ENCODE measurements at places on chromosomes 2 and 18.

DNA sequence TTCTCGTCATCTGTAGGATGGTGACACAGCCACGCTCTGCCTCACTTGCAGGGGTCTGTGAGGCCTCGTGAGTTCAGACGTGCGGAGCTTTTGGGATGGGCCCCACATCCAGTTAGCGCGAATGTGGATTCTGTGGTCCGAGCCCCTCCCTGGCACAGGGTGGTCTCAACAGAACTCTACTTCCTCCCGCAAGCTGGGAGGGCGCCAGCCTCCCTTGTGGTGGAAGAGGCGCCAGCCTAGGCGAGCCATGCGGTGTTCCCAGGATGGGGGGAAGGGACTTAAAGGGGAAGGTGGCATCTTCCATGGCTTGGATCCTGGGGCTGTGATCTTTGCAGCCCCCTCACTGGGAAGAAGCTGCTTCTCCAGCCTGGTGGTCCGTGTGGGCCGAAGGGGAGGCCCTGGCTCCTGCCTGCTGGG, 1.4 kb downstream of the SNORC start:
- DNase-seq = no peak

DNA sequence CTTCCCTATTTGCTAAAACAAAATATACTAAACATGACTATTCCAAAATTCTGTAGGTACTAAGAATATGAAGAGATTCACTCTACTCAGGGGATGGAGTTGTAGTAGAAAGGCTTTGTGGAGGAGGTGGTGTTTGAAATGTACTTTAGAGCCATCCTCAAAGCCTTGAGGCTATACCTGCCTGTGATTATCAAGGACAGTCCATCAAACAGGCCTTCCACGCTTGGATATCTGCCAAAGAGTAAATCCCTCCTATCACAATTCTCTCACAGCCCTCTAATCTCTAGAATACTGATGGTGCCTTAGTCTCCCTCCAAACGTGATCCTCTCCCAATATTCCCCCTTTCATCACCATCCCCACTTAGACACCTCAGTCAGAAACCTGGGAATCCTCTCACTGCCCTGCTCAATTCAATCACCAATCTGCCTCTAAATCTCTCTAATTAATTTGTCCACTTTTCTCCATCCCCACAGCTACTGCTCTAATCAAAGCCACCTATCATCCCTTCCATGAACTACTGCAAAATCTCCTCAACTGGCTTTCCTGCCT, 13.1 kb downstream of the SOS1 start:
- DNase-seq = no peak

DNA sequence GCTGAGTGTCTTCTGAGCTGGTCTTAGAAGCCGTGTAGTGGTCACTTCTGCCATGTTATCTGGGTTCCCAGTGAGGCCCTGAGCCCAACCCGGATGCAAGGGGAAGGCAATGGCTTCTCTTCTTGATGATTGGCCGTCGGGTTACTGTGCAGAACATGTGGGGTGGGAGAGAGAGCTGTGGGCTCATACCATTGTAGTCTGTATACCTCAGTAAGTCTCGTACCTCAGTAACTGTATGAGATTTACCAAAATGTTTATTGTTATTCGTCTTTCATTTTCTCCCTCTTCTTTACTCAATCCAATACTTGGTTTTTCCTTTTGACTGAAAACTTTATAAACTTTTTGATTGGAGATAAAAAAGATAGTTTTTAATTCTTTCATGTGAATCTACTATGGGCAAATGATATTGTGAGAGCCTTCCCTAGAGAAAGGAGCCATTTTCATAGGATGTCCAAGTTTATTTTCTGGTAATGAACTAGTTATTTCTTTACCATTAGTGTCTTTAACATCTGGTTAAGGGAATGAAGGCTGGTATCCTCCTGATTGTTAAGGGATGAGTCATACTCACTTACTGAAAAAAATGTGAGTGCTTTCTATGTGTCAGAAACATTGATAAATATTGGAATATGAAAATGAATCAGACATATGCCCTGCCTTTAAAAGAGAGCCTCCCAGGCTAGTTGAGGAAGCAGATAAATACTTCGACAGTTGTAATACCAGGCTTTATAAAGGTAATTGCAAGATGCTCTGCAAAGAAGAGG, 129.9 kb downstream of the PRPF40A start:
- DNase-seq = no peak

DNA sequence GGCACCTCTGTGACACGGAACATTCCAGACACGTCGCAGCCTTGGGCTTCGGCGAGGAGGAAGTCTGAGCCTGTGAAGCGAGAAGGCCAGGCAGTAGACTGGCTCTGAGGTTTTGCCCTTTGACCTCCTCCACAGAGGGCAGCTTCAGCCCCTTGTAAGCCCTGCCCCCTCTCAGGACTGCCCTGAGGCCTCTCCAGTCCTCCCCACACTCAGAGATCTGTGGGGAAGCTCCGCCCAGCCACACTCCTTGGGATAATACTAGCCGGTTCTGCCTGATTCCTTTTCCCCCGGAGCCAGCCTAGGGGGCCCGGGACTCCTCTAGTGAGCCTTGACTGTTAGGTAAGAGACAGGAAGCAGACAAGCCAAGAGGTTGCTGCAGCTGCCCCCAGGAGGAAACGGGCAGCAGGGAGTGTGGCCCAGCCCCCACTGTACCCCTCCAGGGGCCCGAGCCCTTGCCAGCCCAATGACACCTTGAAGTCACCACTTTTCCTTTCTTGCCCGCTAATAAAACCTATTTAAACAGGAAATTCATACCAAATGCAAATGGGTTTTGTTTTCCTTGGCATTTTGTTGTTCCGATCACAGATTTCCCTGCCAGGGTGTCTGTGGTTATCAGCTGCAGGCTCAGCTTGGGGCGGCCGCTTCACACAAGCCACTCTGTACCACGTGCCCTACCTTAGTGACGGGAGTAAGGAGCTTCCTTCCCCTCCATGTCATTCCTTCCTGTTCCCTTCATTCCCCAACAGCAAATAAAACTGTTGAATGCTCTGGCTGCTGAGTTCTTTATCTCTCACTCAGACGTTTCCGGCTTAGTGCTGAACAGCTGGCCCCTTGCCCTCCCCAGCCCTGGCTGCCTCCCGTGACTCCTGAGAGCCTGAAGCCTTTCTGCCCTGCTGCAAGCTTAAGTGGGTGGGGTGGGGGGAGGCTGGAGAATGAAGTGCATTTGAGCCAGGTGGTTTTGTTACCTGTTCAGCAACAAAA, 124.7 kb downstream of the CABLES1 start:
- DNase-seq = no peak

- no peak for DNase-seq
Observed at GRCh38 chr2:31397094-31397493, 17.4 kb downstream of the XDH start.
